ENCODE measurements at places on chromosomes 11 and 22.

- DNase-seq = no peak
These were observed 12.1 kb upstream of the ELFN2 start for GRCh38 chr22:37439347-37439746.

GRCh38 chr11:134079317-134079716 is 10.4 kb downstream of the JAM3 start:
- DNase-seq = no peak

GRCh38 chr11:75214411-75214821 is 26.2 kb upstream of the TPBGL start:
- no peak for DNase-seq

DNA sequence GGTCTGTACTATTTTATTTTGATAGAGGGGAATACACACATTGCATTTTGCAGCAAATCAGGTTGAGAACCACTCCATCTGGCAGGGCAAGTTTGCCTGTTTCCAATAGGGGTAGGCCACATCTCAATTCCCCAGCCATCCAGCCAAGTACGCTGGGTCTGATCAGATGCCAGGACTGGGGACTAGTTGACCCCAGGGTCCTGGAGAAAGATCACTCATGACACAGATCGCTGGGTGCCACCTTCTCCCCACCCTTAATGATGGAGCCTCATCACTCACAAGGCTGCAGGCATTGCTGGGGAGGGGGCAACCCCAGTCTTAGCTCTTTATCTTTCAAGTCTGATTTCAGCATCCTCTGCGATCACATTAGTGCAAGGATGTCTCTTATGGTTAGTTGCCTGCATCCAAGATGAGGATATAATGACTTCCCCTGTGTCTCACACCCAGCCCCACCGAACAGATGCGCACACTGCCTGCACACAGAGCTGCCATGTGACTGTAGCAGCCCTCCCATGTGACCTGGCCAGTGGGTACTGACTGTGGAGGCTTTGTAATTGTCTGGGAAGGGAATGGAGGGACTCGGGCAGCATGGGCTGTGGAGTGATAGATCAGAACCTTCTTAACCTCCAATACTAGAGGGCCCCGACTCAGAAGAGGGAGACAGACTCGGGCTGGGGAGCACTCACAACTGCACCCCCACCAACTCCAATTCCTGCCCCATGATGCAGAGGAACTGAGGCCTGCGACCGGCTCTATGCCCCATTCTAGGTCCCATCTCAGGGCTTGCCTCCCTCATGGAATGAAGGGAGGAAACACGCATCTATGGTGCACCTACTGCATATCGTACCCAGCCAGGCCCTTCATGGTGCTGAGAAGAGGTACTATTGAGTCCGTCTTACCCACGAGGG is 155.8 kb downstream of the DSCAML1 start:
- DNase-seq = no peak

DNA sequence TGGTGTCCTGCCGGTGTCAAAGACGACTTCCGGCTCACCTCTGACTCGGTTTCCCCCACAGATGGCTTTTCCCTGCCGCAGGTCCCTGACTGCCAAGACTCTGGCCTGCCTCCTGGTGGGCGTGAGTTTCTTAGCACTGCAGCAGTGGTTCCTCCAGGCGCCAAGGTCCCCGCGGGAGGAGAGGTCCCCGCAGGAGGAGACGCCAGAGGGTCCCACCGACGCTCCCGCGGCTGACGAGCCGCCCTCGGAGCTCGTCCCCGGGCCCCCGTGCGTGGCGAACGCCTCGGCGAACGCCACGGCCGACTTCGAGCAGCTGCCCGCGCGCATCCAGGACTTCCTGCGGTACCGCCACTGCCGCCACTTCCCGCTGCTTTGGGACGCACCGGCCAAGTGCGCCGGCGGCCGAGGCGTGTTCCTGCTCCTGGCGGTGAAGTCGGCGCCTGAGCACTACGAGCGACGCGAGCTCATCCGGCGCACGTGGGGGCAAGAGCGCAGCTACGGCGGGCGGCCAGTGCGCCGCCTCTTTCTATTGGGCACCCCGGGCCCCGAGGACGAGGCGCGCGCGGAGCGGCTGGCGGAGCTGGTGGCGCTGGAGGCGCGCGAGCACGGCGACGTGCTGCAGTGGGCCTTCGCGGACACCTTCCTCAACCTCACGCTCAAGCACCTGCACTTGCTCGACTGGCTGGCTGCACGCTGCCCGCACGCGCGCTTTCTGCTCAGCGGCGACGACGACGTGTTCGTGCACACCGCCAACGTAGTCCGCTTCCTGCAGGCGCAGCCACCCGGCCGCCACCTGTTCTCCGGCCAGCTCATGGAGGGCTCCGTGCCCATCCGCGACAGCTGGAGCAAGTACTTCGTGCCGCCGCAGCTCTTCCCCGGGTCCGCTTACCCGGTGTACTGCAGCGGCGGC is 5.5 kb downstream of the B3GNT6 start:
- DNase-seq = no peak

DNA sequence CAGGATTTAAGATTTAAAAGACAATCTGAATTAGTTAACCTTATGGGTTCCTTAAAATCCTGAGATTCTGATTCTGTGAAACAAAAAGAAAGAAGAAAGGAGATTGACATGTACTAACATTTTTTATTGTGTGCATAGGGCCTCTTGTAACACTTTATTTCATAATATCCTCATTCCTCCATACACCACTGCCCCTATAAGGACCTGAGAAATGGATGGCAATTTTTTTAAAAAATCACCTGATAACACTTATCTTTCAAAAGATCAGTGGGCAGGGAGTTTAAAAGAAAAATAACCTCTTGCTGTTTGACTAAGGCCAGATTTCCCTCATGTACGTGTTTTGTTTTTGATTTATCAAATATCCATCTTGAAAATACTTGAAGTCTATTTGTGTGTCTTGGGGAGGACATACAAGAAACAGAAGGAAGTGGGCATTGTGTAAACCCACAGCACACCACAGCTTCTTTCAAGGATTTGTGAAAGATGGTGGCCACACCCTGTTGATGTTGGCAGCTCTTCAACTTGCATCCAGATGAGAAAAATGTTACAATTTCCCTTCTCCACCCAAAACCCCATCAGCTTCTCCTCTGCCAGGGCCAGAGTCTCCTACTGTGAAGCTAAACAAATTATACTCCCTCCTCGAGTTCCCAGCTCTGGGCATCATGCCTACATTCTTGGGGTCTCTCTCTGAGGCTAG is 35.0 kb upstream of the MPEG1 start:
- no peak for DNase-seq

GRCh38 chr11:112016088-112016764 is 9.0 kb upstream of the DLAT start:
- no peak for DNase-seq

GRCh38 chr11:113249786-113250185 is 64.6 kb upstream of the TTC12 start:
- no peak for DNase-seq

DNA sequence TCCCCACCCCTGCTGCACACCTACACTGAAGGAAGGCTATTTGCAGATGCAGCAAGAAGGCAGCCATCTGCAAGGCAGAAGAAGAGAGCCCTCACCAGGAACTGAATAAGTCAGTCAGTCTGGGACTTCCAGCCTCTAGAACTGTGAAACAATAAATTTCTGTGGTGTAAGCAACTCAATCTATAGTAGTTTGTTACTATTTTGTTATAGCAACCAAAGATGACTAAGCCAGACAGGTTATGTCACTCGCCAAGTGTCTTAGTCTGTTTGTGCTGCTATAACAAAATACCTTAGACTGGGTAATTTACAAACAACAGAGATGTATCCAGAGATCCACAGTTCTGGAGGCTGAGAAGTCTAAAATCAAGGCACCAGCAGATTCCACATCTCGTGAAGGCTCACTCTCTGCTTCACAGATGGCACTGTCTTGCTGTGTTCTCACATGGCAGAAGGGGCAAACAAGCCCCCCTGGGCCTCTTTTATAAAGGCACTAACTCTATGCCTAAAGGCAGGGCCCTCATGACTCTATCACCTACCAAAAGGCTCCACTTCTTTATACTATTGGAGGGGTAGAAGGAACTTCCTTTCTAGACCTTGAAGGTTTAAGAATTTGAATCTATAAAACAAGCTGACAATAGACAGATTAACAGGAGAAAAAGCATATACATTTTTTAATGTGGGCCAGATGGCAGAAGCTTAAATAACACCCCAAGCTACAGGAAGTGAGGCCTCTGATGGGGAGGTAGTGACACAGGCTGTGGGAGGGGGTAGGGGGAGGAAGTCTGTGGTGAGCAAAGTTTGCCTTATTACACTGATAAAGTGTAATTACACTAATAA is 12.3 kb downstream of the APOL6 start:
- DNase-seq = no peak

DNA sequence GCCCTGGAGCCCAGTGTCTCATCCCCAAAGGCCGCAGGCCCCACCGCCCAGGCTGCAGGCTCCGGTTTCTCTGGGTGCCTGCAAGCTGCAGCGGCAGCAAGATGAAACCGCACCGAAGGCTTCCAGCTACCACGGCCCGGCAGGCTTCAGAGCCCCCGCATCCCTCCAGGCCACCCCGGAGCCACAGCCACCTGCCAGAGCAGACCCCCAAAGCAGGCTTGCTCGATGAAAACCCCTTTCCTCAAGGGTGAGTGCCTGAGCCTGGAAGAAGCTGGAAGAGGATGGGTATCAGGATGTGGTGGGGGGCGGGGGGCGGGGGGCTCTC is 24.5 kb upstream of the GNB1L start:
- DNase-seq = no peak

DNA sequence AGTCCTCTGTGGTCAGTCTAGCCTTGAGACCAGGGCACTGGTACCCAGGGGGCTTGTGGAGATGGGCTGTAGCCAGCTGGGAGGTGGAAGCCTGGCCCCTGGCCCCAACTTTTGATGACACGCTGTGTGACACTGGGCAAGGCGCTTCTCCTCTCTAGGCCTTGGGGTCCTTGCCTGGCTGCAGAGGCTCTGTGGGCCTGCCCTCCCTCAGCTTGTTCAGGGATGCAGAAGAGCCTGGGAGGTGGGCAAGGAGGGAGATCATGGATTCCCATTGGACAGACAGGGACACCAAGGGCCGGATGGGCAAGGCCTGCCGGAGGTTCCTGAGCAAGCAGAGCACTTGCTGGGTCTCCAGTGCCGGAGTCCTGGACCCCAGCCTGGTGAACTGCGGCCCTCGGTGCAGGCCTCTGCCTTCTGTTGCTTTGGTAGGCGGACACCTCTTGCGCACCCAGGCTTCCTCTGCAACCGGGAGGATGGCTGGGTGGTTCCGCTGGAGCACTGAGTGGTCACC is 1.3 kb upstream of the PPP2R5B start:
- no peak for DNase-seq

DNA sequence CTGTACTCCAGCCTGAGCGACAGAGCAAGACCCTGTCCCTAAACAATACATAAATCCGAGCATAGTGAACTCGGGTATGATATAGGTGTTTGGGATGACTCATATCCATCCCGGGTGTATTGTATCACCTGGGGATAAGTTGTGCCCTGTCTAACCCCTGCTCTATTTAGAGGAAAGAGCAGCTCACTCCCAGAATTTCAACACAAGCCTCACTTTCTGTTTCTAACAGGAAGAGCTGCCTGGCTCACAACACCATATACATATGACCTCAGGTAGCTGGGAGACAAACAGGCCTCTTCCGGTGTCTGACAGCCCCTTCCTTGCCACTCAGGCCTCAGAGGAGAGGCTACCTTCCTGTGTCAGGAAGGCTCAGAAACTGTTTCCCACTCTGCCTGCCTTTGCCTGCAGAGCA is 9.9 kb upstream of the MICALL1 start:
- DNase-seq = no peak
